Lower lobe of right lung (tissue), 2 donors: ENCODE measurements at places on chromosomes 2 and 18.

- peak; percentile 96 for DNase-seq
Measured at GRCh38 chr18:57803103-57803969, at the start of gene ATP8B1. Gene ATP8B1, minus strand, starts transcription at chr18:57803315. Its CDS starts 71,508 bp downstream, at chr18:57731807.

- no peak for DNase-seq
Measured at GRCh38 chr18:22277758-22278157, 108.4 kb downstream of the GATA6 start.

- DNase-seq, result peak; percentile 89
Measured at GRCh38 chr18:9708057-9708433, at the start of gene RAB31. Gene RAB31, plus strand, starts transcription at chr18:9708301. Its CDS starts 105 bp downstream, at chr18:9708406.

DNA sequence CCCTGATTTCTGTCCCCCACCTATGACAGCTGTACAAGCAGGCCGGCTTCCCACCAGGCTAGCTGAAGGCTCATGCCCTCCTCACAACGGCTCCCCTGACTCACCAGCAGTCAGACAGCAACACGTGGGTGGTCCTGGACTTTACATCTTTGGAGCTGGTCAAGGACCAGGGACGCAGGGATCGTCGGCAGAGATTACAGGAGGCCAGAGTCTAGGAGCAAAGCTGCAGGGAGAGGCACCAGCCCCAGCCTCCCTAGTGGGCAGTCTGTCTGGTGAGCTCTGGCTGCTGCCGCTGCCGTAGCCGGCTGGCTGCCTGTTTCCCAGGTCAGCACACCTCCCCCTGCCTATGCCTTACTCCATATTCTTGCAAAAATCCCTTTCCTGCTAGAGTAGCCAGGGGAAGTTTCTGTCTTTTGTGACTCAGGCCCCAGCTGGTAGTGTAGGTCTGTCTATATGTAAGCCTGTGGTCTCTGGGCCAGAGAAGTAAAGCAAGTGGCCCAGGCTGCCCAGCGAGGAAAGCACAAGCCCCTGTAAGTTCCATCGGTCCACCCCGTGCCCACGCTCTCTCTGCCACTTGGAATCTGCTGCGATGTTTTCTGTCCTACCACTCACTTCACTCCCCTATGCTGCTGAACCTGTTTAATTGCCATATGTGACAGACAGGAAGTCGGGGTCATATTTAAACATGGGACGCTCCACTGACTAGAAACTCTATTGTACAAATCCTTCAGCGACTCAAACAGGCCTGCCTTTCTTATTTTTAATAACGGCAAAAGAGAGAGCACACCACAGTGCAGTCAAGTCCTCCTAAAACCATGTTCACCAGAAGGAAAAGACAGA, 2.4 kb upstream of the ARHGEF4 start:
- DNase-seq, result peak; percentile 41

DNA sequence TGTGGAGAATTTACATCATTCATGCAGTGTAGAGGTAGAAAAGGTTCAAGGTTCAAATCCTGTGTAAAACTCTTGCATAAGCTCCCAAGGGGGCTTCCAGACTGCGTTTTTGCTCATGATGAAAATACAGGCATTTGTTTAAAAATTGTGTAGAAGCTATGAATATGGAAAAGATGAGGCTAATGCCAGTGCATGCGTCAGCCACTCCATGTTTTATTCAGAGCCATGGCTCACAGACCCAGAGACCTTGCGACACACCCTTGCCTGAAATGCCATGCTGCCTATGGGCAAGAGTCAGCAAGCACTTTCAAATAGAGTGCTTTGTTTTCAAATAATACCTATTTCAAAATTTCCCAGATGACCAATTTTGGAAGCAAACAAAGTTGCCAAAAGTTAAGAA, 262.3 kb downstream of the TRIB2 start:
- DNase-seq, result no peak

GRCh38 chr2:10837298-10838266, 25.0 kb upstream of the PDIA6 start:
- DNase-seq, result no peak

GRCh38 chr18:49677762-49678413, 116.0 kb downstream of the LIPG start:
- no peak for DNase-seq
